HL-60 (cell line): ENCODE measurements at places on chromosomes 5 and 9.

GRCh38 chr9:137459601-137460362, 648 bp upstream of the NSMF start:
- DNase-seq = no peak

- DNase-seq = no peak
These were observed 93.9 kb upstream of the DMRT1 start for GRCh38 chr9:747567-747966.

GRCh38 chr5:131328536-131329285, 64.9 kb downstream of the CDC42SE2 start:
- DNase-seq = no peak

- no peak for DNase-seq
These were observed 37.8 kb downstream of the PRELID2 start for GRCh38 chr5:145797336-145797735.

- DNase-seq = no peak
These were observed 133.3 kb downstream of the ARL15 start for GRCh38 chr5:54177058-54177457.

DNA sequence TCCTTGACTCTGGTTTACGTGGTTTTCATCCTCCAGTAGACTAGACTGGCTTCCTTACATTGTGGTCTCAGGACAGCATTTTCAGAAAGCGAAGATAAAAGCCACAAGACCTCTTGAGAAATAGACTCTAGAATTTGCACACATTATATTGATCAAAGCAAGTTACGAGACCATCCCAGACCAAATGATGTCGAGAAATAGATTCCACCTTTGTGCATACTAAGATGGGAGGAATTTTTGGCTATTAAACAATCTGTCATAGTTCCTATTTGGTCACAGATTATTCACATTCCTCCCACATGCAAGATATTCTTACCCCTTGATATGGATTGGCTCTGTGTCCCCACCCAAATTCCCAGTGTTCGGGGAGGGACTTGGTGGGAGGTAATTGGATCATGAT, 65.6 kb downstream of the TEX10 start:
- peak; percentile 4 for DNase-seq

DNA sequence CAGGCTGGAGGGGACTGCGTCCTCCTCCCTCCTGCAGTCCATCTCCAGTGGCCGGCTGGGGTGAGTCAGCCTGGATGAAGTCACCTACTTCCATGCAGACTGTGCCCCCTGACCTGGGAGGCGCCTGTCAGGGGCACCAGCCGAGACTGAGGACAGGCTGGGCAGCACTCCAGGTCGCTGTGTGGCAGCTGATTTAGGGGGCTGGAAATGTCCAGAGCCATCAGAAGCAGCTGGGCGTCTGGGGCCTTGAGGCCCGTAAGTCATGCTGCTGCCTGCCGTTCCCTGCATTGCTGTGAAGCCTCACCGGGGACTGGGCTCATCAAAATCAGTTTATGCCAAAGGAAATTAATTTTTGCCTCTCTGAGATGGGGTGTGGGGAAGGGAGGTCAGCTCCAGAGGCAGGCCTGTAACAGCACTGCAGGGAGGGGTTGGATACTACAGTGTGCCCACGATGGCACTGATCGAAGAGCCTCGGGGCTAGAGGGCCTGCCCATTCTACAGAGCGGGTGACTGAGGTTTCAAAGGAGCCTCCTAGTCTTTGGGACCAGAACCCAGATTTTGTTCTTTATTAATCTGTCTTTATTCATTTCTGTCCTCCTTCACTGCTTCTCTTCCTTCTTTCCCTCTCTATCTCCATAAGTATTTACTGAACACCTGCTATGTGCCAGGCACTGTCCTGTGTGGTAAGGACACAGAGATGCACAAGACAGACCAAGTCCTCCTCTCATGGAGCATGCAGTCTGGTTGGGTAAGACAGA, 70.4 kb upstream of the PSD2 start:
- DNase-seq = no peak
